ENCODE measurements at places on chromosomes 6 and 20.

GRCh38 chr6:72525821-72526510 is 95.9 kb upstream of the KCNQ5 start:
- DNase-seq: no peak

GRCh38 chr6:61869632-61870400 is 416.2 kb downstream of the KHDRBS2 start:
- no peak for DNase-seq

DNA sequence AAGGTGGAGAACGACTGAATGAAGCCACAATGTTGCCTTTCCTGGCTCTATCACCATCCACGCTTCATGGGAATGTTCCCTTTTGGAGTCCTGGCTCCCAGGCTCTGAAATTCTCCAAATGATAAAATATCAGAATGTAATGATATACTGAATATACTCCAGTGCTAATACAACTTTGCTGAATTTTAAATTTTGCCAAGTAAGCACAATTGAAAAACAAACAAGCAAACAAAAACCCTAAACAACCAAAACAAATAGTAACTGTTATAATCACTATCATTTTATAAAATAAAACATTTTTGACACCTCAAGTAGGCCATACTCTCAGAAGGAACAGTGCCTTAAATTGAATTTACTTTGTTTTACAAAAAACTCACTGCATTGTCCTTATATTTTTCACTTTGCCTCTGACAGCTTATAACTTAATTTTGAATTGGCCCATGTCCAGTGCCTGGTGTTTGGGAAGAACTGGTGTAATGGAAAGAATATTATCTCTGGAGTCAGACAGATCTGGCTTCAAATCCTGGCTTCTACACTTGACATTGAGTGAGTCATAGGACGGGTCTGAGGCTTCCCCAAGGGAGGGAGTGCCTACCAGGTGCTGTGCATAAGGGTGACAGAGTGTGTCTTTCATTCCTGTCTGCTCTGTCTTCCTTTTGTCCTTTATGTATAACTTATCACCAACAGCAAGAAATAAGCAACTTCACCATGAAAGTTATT is 698.3 kb downstream of the EPM2A start:
- DNase-seq: no peak

- no peak for DNase-seq
Observed at GRCh38 chr6:133967347-133967746, 14.3 kb downstream of the TBPL1 start.

- no peak for DNase-seq
Observed at GRCh38 chr20:21303872-21304586, 898 bp downstream of the XRN2 start.

DNA sequence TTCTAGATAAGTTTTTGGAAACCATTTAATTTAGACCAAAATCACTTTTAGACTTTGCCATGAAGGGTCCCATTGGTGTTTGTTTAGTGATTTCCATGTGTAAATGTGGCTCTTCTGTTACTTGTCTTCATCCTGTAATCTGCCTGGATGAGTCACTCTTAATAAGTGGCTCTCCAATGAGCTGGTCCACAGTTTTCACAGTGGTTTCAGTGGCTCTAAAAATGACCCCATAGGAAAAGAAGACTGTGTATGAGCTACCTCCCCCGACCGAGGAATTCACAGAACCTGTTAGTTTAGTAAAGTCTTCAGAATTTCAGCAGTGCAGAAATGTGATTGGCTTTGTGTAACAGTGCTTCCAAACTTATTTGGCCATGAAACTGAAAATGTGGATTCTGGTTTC is 492.0 kb upstream of the MARCKS start:
- no peak for DNase-seq

- no peak for DNase-seq
Observed at GRCh38 chr6:1620504-1621069, 10.9 kb downstream of the FOXC1 start.

- no peak for DNase-seq
Observed at GRCh38 chr6:108820006-108820405, 28.2 kb upstream of the ARMC2 start.

DNA sequence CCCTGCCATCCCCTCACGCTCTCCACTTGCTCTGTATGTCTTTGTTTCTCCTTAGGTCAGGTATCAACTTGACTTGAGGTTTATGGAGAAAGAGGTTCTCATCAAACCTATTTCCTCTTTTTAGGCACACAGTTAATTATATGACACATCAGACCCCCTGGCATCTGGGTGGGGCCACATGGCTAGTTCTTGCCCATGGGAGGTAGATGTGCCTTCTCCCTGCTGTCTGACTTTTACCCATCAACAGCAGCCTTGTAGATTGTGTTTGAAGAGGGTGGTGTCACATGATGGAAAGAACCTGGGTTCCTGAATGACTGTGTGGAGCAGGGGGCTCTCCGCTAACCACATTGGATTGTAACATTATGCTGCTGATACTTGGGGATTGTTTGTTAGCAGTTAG is 7.2 kb upstream of the UQCC2 start:
- DNase-seq: no peak

DNA sequence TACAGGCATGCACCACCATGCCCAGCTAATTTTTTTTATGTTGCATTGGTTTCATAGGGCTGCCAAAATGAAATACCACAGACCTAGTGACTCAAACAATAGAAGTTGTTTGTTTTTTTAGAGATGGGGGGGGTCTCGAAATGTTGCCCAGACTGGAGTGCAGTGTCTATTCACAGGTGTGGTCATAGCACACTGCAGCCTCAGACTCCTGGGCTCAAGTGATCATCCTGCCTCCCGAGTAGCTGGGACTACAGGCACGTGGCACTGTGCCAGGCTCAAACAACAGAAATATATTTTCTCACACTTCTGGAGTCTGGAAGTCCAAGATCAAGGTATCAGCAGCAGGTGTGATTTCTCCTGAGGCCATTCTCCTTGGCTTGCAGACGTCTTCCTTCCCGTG is 6.6 kb upstream of the SLC16A10 start:
- no peak for DNase-seq

GRCh38 chr6:125888989-125889656 is 67.4 kb upstream of the HINT3 start:
- no peak for DNase-seq

GRCh38 chr20:58863044-58863790 is 10.7 kb downstream of the GNAS start:
- no peak for DNase-seq

DNA sequence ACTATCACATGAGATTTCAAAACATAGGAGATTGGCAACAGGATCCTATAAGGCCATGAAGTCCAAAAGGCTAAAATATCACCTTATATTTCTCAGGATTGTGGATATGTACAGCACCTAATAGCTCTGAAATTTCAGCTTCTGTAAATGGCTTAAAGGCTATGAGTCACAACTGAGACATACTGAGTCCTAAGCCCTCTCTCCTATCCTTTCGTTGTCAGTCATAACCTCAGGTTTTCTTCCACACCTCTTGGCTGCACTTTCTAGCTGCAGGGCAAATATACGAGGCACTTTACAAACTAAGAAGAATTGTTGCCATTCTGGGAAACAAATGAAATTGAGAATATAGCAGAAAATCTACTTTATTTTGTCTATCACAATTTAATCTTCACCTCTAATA is 969.9 kb upstream of the EPHA7 start:
- no peak for DNase-seq

- DNase-seq: no peak
Observed at GRCh38 chr20:33653900-33654596, 8.1 kb upstream of the C20orf144 start.

- no peak for DNase-seq
Observed at GRCh38 chr20:16411361-16411760, 161.9 kb downstream of the KIF16B start.

DNA sequence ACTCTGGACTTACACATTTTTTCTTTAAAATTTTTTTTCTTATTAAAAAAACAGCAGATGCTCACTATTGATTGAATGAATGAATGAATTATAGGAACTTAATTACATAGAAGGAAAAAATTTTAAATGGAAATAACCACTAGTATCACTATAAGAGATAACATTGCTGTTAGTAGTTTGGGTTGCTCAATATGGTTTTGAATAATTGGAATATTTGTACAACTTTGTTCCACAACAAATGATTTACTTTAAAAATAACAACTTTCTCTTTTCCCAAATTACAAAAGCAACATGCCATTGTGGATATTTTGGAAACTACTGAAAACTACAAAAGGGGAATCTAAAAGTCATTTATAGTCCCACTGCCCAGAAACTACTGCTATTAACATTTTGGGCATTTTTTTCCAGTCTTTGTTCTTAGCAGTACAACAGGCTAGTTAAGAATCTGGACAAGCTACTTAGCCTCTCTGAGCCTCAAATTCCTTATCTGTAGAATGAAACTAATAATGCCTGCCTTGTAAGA is 61.0 kb upstream of the REV3L start:
- no peak for DNase-seq

DNA sequence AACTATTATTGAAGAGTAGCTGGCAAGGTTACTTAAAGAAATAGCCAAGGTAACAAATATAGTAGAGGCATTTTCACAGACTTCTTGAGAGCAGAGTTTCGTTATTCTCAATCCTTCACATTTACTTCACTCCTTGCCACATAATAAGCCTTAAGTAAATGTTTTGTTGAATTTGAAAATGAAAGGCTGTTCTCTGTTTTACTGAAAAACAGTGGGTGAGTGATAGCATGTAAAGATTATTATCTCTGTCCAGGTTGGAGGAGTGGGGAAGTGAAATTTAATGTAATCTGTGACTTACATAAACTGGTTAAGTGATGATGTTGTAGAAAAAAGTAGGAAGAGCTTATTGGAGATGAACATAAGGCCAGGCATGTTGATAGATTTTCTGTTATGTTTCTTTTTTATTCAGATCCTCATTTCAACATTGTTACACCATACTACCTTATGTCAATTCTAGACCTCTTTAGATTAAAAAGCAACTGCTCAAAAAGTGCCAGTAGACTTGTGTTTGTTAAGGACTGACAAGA is 55.0 kb downstream of the QKI start:
- no peak for DNase-seq

GRCh38 chr20:59438201-59438600 is 137.8 kb downstream of the EDN3 start:
- no peak for DNase-seq

DNA sequence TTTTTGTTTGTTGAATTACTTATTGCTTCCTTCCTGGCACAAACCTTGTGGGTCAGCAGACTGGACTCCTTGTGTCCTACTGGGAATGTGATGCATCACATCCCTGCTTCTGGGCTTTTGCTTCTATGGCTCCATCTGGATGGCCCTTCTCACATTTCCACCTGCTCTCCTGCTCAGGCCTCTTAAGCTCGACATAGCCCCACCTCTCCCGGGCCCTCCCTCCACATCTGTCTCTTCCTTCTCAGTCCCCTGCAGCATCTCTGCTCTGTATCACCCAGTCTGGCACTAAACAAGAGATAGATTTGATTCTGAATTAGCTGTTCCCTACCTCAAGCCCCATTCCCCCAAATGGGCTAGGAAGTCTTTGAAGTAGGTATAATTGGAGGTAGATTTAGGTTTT is 356.8 kb downstream of the DHX35 start:
- no peak for DNase-seq

DNA sequence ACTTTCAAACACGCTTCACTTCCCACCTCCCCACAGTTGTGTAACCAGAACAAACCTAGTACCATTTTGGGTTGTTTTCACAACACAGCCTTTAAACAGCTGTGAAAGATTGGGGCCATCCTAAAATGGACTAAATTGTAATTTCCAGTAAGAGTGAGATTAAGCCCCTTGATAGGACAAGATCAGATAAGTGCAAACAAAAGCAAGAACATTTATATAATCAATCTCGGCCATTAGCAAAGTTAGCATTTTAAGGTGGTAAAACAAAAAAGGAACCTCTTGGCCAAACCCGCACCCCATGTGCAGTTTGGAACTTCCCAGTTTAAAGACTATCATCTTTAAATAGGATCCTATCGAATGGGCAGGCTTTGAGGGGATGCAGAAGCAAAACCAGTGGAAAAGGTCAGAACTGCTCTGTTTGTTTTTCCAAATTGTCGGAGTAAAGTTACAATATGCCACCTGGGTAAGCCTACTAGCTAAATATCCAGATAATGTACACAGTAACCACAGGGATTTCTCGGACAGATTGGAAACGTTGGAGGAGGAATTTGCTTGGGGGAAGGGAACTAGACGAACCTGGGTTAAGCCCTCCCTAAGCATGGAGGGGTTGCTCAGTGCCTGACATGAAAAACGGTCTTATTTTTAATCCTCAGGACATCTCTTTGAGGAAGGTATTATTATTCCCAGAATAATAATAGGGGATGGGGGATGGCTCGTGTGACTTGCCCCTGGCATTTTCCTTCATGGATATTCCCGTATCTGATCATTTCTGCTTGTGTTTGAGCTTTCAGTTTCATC is 159.8 kb upstream of the SALL4 start:
- DNase-seq: no peak

DNA sequence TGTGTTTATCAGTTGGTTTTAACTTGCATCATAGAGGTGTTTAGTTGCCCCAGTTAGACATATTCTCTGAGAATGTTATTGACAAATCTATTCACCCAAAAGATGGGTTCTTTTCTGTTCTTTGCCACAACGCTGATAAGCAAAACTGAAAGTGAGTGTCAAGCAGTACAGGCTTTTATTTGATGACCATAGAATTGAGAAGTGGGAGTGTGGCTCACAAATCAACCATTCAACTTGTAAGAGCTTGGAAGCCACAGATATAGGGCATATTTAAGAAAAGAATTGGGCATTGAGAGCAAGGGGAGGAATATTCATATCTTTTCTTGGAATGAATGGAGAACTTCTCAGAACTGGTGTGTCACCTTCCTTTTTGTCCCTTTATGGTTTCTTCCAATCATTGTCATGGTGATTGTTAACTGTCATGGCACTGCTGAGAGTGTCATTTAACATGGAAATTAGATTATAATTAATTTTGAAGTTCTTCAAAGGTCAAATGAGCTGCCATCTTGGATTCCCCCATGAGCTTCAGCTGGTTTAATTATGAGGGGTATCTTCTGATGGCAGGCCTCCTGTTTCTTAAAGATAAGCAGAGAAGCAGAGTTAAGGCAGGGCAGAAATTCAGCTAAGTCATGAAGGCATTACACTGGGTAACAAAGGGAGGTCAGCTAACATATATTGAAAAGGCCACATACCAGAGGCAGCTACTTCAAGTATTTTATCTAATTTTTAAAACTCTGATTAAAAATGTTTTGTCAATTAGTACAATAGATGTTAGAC is 254.0 kb upstream of the HTR1E start:
- no peak for DNase-seq

GRCh38 chr6:26534681-26535465 is 3.3 kb upstream of the HMGN4 start:
- no peak for DNase-seq

GRCh38 chr6:13289789-13290318 is 38.5 kb downstream of the TBC1D7 start:
- DNase-seq: no peak
